ENCODE measurements at places on chromosomes 2 and 18.
A peak's percentile ranks its signal among the peaks of the same experiment; 100 is the strongest.

DNA sequence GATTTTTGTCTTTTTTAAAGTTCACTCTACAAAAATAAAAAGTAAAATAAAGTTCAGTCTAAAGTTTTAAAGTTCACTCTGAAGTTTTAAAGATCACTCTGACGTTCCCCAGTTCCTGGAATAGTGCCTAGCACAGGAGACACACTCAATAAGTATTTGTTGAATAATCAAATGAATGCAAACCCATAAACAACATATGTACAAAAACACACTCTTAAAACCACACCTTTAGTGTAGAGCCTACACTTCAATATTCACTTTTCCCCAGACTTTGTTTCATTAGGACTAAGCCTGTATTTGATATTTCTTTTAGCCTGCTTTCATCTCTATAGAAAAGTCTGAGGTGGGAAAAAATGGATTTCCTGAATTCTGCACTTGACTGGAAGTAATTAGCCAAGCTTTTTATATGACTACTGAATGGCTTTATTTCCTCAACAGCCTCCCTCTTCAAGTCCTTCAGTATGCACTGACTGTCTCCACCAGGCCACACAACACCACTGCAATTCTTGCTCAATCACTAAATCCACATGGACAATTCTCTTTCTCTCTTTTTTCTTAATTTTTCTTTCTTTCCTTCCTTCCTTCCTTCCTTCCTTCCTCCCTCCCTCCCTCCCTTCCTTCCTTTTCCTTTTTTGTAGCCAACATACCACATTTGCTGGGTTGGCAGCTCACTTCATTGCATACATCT lies 104.6 kb downstream of the SS18 start:
- H3K4me1 ChIP-seq: no peaks in the 10 kb centered on the region
- DNase-seq: no peak
- no peaks in the 10 kb centered on the region for H3K27me3 ChIP-seq
- no peaks in the 10 kb centered on the region for H3K36me3 ChIP-seq

- no peak overlapping the region for H3K27ac ChIP-seq
- H3K27me3 ChIP-seq: no peaks in the 10 kb centered on the region
- peaks cover 6% of the 10 kb centered on the region for H3K4me1 ChIP-seq
- peak; percentile 79 for DNase-seq
- H3K4me3 ChIP-seq: no peak overlapping the region
These were observed 127.8 kb downstream of the RBMS1 start for GRCh38 chr2:160365716-160366367.

GRCh38 chr2:137991078-137991477 lies 26.8 kb downstream of the HNMT start:
- H3K27me3 ChIP-seq: no peaks in the 10 kb centered on the region
- H3K4me1 ChIP-seq: no peaks in the 10 kb centered on the region
- H3K36me3 ChIP-seq: no peaks in the 10 kb centered on the region
- no peak overlapping the region for H3K27ac ChIP-seq

- no peaks in the 10 kb centered on the region for H3K36me3 ChIP-seq
- H3K4me1 ChIP-seq: no peaks in the 10 kb centered on the region
- H3K27ac ChIP-seq: no peak overlapping the region
- no peak for DNase-seq
- no peaks in the 10 kb centered on the region for H3K27me3 ChIP-seq
These were observed 271.8 kb downstream of the SUCLG1 start for GRCh38 chr2:84187258-84187657.

DNA sequence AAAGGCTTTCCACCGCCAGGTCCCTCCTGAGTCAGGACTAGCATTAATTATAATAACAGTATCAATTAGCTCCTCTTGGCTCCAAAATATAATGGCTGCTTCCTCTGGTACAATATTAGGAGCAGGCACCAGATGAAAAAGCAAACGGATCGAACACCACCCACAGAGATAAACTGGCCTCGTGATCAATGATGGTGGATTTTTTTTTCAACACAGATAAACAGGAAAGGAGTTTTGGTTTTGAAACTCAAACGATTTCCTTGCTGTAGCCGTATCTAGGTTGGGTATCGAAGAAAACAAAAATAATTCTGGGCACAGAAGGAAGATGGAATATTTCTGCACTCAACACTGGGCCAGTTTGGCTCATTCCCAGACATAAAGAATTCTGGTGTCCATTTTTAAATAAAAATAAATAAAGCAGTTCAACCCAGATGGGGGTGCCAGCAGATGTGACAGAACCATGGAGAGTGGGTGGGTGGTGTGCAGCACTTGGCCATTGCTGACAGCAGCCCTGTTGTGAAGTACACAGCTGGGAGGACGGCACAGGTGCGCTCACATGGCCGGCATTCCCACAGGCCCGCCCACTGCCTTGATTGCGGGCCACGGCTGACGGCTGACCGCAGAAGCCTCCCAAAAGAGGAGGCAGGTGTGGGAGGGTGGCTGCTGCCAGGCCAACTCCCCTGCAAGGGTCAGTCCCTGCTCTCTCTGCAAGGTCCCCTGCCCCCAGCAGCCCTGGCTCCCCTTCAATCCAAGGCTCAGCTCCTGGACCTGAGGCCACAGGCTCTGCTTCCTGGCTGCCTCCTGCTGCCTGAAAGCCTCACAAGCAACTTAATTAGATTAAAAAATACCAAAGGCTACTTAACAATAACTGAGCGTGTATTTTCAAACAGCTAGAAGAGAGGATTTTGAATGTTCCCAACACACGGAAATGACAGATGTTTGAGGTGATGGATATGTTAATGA lies 351.9 kb upstream of the ID2 start:
- H3K4me3 ChIP-seq: no peak overlapping the region
- no peaks in the 10 kb centered on the region for H3K4me1 ChIP-seq
- no peaks in the 10 kb centered on the region for H3K36me3 ChIP-seq
- H3K27me3 ChIP-seq: no peaks in the 10 kb centered on the region

DNA sequence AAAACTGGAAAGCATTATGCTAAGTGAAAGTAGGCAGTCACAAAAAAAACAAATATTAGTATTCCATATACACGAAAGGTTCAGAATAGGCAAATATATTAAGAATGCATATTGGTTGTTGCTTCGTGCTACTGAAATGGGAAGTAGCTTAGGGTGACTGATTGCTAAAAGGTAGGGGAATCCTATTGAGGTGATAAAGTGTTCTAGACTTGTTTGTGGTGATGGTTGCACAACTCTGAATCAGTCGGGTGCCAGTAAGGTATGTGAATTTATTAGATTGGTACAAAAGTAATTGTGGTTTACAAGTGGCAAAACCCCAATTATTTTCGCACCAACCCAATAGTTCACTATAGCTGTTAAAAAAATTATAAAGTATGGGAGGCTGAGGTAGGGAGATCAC lies 20.7 kb downstream of the USP34 start:
- H3K27me3 ChIP-seq: no peaks in the 10 kb centered on the region
- no peak for DNase-seq
- H3K4me1 ChIP-seq: no peaks in the 10 kb centered on the region

DNA sequence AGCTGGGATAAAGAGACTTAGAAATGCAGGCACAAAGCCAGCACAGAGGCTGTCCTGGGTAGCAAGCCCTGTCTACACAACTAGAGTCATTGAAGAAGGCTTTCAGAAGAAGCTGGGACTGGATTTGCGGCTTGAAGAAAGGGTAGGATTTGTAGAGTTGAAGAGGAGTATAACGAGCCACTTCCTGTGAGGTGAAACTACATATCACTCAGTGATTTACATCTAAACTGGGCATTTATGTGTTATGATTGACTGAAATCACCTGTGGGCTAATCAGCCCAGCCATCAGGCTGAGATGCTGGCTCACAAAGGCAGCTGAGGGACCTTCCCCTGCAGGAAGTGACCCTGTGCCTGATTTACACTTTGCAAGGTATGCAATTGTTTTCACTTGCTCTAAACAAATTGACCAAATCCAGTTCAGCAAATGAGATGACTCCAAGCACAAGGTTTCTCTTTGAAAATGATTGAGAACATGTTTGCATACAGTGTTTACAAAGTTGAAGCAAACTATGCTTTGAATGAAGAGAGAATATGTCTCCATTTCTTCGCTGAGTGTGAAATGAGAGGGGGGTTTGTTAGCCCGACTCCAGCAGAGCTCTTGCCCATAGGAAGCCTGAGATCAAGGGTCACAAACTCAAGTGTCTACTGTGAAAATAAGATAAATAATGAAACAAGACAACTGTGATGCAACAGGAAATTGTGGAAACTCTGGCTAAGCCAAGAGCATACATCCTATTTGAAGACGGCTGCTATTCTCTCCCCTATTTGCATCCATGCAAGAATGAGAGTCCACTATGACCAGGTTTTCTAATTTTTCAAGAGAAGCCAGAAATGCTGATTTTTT lies 69.3 kb upstream of the HK2 start:
- no peak overlapping the region for H3K27ac ChIP-seq
- peaks cover 2% of the 10 kb centered on the region for H3K4me1 ChIP-seq
- DNase-seq: no peak
- H3K36me3 ChIP-seq: peaks cover 1% of the 10 kb centered on the region
- no peaks in the 10 kb centered on the region for H3K27me3 ChIP-seq

DNA sequence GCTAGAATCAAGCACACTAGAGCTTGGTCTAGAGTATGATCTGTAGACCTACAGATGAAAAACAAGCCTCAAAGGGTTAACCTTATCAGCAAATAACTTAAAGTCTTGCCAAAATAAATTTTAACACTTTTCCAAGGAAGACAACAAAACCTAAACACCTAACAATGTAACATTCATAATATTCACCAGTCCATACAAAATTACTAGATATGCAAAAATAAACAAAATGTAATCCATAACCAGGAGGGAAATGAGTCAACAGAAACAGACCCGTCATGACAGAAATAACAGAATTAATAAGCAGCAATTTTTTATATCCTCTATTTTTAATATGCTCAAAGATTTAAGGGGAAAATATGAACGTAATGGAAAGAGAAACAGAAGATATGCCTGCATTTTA lies 36.1 kb downstream of the TRAK2 start:
- DNase-seq: no peak
- peaks cover 1% of the 10 kb centered on the region for H3K27me3 ChIP-seq
- peak overlapping the region; percentile 87 for H3K27ac ChIP-seq
- peaks cover 6% of the 10 kb centered on the region for H3K4me1 ChIP-seq
- H3K4me3 ChIP-seq: no peak overlapping the region

GRCh38 chr2:144983107-144983506 lies 463.2 kb upstream of the ZEB2 start:
- DNase-seq: no peak
- H3K36me3 ChIP-seq: no peaks in the 10 kb centered on the region
- no peaks in the 10 kb centered on the region for H3K27me3 ChIP-seq
- no peak overlapping the region for H3K27ac ChIP-seq

- H3K27me3 ChIP-seq: no peaks in the 10 kb centered on the region
- no peaks in the 10 kb centered on the region for H3K4me1 ChIP-seq
- DNase-seq: no peak
- no peak overlapping the region for H3K27ac ChIP-seq
- no peak overlapping the region for H3K4me3 ChIP-seq
- no peaks in the 10 kb centered on the region for H3K36me3 ChIP-seq
These were observed 146.3 kb upstream of the ZC3H15 start for GRCh38 chr2:186339716-186340115.

DNA sequence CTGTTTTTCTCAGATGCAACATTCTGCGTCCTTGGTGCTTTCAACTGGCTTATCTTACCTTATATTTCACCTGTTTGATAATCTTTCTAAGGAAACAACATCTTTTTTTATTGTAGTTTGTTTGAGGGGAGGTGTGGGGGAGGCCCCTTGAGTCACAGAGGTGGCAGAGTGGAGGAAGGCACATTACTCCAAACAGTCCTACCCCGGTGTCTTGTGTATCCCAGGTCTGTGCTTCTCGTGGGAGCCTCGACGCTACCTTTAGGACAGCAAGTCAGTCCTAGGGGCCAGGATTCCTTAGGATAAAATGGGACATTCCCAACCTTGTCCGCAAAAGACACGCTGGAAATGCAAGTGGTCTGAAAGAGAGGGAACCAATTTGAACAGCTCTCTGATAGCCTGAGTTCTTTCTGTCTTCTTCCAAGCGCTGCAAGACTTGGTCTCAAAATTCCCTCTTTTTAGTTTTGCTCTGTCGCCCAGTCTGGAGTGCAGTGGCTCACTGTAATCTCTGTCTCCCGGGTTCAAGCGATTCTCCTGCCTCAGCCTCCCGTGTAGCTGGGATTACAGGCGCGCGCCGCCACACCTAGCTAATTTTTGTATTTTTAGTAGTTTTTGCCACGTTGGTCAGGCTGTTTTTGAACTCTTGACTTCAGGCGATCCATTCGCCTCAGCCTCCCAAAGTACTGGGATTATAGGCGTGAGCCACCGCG lies 4.0 kb downstream of the GATA6 start:
- H3K4me3 ChIP-seq: peak overlapping the region; percentile 45
- no peaks in the 10 kb centered on the region for H3K4me1 ChIP-seq
- H3K27ac ChIP-seq: peak overlapping the region; percentile 87
- no peak for DNase-seq

DNA sequence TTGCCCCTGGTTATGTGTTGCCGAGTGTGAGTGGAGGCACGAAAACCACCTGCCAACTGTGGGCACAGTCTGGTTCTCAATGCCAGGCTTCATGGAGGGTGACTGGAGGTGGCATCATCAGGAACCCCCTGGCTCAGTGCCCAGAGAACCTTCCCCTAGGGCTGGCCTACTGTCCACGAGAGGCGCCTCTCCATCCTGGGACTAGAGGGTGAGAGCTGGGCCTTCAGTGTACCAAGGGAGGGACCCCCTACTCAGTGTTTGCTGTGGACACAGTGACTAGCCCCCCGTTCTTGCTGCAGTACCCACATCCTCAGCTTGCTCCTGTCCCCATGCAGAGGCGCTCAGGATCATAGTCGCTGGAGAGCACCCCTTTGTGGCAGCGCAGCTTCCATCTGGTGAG lies 202.6 kb downstream of the HDAC4 start:
- H3K4me3 ChIP-seq: no peak overlapping the region
- DNase-seq: peak; percentile 25
- no peak overlapping the region for H3K27ac ChIP-seq

- H3K4me1 ChIP-seq: peaks cover 4% of the 10 kb centered on the region
- H3K27ac ChIP-seq: no peak overlapping the region
- DNase-seq: no peak
- H3K27me3 ChIP-seq: no peaks in the 10 kb centered on the region
- no peak overlapping the region for H3K4me3 ChIP-seq
- H3K36me3 ChIP-seq: no peaks in the 10 kb centered on the region
These were observed 36.5 kb downstream of the GPD2 start for GRCh38 chr2:156472686-156473085.

GRCh38 chr18:64618390-64618789 lies 469.5 kb upstream of the LINC00305 start:
- no peaks in the 10 kb centered on the region for H3K36me3 ChIP-seq
- no peaks in the 10 kb centered on the region for H3K4me1 ChIP-seq
- no peak for DNase-seq
- H3K27me3 ChIP-seq: no peaks in the 10 kb centered on the region

DNA sequence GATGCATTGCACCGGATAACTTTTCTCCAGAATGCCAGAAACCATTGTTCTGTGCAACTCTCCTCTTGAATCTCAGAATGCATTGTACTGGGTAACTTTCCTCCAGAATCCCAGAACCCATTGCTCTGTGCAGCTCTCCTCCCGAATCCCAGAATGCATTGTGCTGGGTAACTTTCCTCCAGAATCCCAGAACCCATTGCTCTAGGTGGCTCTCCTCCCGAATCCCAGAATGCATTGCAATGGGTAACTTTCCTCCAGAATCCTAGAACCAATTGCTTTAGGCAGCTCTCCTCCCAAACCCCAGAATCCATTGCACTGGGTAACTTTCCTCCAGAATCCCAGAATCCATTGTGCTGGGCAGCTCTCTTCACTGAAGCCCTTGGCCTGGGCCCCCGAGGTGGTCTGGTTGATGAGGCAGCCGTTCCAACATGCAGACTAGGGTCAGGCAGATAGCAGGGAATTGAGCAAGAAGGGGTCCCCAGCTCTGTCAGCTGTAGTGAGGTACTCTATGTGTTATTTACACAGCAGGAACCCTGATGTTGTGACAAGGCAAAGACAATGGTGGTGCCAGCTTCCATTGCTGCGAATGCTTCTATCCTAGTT lies 9.4 kb downstream of the FOSL2 start:
- H3K4me3 ChIP-seq: no peak overlapping the region
- H3K4me1 ChIP-seq: peaks cover 2% of the 10 kb centered on the region
- H3K27me3 ChIP-seq: no peaks in the 10 kb centered on the region
- H3K36me3 ChIP-seq: peaks cover 8% of the 10 kb centered on the region
- H3K27ac ChIP-seq: no peak overlapping the region
- DNase-seq: peak; percentile 62

All from aorta (tissue), 5 donors.